Muscle of arm (tissue), 14 donors: ENCODE measurements at places on chromosomes 2 and 18.

GRCh38 chr18:43526426-43527145, 249.3 kb upstream of the SYT4 start:
- DNase-seq: peak; percentile 2

DNA sequence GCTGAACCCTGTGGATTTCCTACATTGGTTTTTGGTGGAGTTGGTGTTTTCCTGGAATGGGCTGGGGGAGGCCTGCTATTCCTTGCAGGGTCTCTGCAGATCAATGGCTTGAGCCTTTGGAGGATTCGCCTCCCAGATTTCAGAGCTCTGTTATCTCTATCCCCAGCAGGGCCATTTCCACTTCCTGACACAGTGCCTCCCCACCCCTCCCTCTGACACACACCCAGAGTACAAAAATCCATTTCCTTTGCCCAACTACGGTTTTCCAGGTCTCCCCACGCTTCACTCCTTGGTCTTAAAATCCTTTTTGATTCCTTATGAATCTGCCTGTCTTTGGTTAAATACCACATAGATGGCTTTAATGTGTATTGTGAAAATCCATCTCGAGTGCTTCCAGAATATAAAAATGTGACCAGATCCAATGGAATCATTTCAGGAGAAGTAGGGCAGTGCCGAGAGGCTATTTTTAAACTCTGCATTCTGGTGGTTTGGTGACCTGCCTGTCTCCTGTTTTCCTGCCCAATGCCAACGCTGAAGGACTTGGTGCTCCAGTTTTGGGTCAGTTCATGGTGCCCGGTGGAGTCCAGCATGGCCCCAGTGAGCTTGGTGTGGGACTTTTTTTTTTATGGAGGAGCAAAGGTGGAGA, 60.9 kb downstream of the ARL4C start:
- no peak for DNase-seq

DNA sequence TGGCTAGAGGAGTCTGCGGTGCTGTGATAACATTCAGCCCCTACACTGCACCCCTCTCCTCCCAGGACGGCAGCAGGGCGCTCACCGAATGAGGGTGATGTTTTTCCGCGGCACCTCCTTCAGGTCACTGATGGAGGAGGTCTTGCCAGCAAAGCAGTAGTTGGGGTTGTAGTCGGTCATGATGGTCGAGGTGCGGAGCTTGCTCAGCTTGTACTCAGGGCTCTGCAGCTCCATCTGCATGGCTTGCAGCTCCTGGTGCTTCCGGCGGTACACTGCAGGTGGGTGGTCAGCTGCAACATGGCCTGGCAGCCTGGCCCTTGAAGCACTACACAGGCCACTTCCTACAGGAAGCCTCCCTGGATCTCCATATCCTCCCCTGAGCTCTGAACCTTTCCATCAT, 108.0 kb downstream of the CLIP4 start:
- DNase-seq: no peak

DNA sequence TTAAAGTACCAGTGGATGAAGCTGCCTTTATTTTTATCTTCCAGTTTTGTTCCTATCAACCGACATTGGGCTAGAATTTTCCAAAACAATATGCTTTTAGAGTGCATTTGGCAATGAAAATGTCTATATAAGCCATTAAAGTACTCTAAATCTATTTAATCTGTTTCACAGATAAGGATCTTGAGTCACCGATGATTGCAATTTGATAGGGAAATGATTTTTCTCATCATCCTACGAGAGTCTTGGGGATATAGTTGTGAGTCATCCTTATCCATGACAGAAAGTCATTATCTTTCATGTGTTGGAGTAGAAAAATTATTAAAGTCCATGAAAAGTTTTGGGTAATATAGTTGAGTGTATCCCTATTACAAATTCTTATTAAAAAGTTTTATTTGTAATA, 26.1 kb downstream of the SLC39A10 start:
- no peak for DNase-seq

DNA sequence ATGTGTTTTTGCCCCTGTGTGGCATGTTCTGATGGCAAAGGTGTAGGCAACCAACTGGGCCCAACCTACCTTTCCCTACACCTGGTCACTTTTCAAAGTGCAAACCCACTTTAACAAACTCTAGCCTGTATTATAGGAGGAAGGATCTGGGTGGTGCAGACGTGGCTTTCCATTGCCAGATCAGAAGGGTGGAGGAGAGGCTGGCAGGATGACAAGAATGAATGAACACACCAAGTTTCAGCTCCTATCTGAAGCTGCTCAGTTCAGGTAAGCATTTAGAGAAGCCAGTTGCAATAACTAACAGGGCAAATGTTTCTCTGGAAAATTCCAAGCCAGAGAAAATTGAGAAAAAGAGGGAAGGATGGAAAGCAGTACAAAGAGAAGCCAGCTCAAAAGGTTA, 707 bp upstream of the SERPINB7 start:
- DNase-seq: no peak

DNA sequence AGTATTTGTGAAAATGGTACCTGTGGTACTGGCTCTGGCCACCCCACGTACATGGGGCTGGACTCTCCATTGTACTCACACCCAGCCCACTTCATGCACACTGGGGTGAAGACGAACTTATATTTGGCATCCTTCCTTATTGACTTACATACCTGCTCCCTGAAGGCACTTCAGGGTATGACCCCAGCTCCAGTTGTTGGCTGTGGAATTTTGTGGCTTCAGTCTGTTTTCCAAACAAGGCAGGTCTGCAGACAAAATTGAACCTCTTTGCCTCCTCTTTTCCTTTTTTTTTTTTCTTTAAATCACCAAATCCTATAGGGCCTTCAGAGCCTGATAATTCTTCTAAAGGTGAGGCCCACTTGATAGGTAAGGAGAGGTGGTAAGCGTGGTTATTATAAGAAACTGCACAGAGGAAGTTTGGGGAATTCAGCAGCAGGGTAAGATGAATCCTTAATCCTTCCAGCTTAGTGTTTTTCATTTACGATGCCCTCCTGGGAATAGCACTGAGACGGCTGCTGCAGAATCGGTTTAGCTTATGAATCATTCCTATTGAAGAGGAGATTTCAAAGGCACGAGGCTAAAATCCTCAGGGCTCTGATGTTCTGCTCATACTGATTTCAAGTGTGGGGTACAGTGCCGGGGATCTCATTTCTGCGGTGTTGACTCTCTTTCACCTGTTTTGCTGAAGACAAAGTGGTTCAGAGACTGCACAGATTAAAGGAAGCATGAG, 55.2 kb downstream of the KIF5C start:
- DNase-seq: no peak
